NCI-H1092 (cell line): ENCODE measurements at places on chromosomes 12 and 14.
A peak's percentile ranks its signal among the peaks of the same experiment; 100 is the strongest.

DNA sequence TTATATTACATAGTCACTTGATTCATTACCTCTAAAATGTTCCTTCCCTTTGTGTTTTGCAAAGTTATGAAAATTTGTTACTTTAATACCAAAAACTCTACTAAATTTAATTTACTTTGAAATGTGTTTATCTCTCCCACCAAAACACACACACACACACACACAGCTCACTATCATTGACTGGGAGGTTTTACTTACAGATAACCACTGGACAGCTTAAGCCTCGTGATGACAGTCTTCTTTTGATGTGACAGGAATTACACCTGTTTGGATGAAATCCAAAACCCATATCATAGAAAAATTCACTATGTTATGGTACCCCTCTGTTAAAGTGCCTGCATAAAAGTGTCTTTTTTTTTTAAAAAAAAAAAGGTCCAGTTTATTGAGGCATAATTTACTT lies 15.6 kb downstream of the BBS10 start:
- no peak for DNase-seq

- DNase-seq, result no peak
Measured at GRCh38 chr12:131137009-131137835, 183.5 kb downstream of the ADGRD1 start.

DNA sequence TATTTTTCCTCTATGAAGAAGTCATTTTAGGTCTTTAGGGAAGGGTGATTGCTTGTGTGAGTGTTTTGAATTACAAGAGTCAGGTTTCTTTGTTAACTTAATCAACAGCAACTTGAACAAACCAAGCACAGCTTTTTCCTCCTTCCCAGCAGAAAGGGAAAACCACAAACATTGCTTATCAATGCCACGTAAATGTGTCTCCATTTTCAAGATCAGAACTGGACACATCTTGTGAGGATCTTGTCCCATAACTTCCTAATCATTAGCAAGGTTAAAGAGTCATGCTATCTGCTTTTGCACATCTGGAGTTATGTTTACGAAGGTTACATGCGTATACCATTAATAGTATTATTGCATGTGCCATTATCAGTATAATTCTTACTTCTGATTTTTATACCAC lies 248.0 kb upstream of the FLRT2 start:
- no peak for DNase-seq

DNA sequence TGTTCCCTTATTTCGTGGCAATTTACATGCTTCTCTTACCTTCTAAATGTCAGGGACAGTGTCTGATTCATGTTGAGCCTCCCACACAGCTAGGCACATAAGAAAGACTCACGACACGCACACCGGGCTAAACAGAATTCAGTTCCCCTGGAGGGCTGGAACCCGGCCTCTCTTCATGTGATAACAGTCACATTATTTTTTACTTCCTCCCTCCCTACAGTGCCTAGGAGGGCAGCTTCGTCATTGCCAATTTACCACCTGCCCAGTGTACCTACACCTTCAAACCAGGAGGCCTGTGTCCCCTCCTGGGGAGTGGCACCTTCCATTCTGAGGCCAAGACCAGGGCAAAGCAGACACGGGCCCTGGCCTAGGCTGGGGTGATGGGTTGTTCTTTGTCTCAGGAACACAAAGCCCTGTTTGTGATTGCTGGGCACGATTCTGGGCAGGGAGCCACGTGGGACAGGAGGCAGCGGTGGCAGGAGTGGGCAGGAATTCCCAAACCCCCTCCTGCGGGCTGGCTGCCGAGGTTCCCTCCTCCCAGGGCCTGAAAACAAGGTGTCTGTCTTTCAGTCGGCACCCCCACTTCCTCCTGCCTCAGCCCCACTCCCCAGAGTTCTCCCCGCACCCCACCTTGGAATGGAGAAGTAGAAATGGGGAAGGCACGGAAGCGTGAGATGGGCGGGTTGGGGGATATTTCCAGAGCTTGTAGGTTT lies 6.8 kb upstream of the RASAL1 start:
- DNase-seq, result no peak

DNA sequence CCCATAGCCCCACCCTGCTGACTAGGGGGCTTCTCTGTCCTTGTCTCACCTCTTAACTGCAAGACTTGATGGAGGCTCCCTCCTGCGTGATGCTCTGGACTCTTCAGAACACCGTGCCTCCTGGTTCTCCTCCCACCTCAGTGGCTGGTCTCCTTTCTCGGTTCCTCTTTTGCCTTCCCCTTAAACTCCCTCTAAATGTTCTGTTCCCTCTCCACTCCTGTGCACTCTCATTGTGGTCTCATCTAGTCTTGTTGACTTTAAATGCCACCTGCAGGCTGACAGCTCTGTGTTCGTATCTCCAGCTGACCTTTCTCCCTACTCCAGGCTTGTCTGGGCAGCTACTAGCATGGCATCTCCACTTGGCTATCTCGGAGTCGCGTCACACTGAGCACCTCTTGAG lies 28.3 kb downstream of the DYNC1H1 start:
- no peak for DNase-seq

DNA sequence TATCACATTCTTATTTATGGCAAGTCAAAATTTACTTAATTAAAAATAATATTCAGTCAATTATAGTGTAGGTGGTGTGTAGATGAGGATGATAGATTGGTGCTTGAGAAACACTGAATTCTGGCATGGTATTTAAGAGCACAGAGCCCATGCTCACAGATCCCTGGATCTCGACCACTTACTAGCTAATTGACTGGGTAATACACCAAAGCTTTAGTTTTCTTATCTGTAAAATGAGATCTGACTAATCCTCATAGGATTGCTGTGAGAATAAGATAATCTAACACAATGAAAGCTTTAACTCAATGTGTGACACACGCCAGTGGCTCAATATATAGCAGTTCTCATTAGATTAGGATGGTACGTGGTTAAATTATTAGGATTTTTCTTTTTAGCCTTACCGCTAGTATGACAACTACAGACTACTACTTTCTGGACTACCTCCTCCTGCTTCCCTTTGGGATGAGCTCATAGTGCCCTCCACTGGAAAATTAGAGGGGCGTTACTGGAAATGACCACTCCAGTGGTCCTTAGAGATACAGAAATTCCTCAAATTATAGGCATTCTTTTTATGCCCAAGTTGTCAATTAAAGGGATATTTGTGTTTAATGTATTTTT lies 482.8 kb upstream of the TBX3 start:
- DNase-seq, result no peak

GRCh38 chr14:86858031-86858430 lies 1135.0 kb downstream of the GALC start:
- no peak for DNase-seq

GRCh38 chr12:107715780-107716179 lies 30.2 kb downstream of the PWP1 start:
- DNase-seq, result no peak

DNA sequence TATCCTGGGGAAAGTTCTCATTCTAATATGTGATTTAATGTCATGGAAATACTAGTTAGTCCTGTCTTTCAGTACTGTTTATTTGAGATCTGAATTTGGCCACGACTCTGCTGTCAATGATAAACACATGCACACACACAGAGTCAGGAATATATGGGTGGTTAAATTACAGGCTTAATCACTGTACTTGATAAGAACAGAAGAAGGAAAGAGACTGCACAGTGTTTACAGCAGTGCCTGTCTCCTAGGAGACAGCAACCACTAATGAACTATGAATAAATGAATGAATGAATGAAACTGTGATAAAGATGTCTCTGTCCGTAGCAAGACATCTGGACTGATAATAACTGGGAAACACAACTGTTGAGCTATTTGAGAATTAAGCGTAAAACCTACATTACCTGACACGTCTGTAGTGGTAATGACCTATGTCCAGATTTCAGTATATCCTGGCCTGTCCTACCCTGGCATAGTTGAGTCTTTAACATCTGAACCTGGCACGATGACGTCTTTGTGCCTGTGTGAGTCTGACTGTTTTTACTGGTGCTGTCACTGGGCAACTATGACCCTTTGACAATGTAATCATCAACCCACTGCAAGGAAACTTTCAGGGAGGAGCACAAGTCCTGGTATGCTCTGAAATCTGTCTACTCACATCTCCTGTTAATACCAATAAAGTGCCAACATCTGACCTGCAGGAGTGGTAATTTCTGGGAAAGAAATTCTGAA lies 524.6 kb downstream of the TMEM132D start:
- no peak for DNase-seq

DNA sequence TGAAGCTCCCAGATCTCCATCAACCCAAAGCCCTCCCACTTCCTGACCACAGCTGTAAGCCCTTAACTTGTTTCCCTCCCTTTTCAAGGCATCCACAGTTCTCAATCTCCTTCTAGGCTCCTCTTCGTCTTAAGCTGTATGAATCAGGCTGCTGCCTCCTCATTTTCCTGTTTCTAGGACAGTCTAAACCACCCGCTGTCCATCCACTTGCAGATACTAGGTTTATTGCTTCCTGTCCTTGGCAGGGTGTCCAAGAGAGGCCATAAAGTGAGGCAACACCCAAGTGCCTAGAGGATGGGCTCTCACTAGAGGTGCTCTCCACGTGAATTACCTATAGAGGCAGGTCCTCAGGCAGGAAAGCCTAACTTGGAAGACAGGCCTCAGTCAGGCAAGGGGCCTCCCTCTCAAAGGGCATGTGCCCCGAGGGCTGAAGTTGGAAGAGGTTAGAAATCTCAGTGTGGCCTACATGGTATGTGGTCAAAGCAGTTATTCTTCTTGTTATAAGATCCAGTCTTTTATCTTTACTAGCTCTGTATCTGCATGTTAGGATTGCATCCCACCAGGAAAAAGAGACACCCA lies 8.8 kb upstream of the TMEM106C start:
- DNase-seq, result no peak

- no peak for DNase-seq
Measured at GRCh38 chr12:12482959-12483358, 79.7 kb downstream of the DUSP16 start.

GRCh38 chr14:104819361-104819781 lies 18.5 kb downstream of the ZBTB42 start:
- DNase-seq, result no peak

GRCh38 chr12:99043319-99043914 lies 398.3 kb downstream of the APAF1 start:
- DNase-seq, result peak; percentile 46

- no peak for DNase-seq
Measured at GRCh38 chr12:6952863-6953441, 1.8 kb downstream of the PTPN6 start.

DNA sequence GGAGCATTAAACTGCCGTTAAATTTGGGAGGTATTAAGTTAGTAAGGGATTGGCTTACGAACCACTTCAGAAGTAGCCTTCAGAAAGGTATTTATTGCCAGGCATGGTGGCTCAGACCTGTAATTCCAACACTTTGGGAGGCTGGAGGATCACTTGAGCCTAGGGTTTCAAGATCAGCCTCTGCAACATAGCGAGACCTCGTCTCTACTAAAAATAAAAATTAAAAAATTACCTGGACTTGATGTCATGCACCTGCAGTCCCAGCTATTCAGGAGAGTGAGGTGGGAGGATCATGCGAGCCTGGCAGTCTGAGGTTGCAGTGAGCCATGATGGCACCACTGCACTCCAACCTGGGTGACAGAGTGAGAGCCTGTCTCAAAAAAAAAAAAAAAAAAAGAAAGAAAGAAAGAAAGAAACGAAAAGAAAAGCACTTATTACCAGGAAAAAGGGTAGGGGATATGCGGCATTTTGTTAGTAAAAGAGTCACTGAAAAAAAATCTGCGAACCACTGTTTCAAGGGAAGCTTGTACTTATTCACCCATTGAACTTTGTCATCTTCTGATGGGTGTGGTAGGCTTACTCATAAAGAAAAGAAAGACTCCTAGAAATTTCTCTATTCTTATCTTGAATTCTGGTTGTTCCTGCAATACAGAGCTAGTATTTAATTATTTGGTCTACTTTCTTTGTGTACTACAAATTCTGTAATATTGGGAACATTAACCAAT lies 33.6 kb upstream of the PLEKHA5 start:
- no peak for DNase-seq

DNA sequence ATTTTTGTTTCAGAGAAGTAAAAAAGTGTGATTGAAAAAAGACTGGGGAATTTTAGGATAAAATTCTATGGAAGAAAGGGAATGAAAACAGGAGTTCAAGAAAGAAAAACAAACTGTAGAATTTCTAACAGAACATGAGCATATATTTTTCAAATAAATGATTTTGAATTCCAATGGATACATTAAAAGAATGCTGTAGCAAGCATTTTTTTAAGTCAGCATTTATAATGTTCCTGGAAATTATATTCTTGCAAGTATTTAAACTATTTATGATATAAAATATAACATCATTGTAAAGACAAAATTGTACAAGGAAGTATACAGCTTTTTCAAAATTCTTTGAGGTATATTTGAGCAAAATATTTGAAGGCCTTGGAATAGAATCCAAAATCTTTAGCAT lies 450.7 kb downstream of the AEBP2 start:
- DNase-seq, result no peak

- DNase-seq, result no peak
Measured at GRCh38 chr14:83006121-83006670, 1472.5 kb upstream of the SEL1L start.

GRCh38 chr12:31322801-31323207 lies 3.1 kb downstream of the SINHCAF start:
- DNase-seq, result no peak

DNA sequence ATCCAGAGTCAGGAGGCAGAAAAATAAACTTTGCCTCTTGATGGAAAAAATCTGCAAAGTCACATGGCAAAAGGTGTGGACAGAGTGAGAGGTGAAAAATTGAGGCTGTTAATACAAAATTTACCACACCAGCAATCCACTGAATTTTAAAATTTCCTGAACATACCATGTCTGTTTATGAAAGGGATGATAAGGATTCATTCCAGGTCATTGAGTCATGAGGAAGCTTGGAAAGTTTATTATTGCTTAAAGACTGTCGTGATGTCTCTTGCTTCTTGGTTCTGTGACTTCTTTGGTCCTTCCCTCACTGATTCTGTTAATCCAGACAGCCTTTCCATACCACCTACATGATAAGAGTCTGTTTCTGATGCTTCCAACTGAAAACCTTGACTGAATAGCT lies 73.2 kb downstream of the TTC6 start:
- DNase-seq, result no peak

GRCh38 chr14:101234999-101235334 lies 326.3 kb upstream of the DIO3 start:
- DNase-seq, result no peak

DNA sequence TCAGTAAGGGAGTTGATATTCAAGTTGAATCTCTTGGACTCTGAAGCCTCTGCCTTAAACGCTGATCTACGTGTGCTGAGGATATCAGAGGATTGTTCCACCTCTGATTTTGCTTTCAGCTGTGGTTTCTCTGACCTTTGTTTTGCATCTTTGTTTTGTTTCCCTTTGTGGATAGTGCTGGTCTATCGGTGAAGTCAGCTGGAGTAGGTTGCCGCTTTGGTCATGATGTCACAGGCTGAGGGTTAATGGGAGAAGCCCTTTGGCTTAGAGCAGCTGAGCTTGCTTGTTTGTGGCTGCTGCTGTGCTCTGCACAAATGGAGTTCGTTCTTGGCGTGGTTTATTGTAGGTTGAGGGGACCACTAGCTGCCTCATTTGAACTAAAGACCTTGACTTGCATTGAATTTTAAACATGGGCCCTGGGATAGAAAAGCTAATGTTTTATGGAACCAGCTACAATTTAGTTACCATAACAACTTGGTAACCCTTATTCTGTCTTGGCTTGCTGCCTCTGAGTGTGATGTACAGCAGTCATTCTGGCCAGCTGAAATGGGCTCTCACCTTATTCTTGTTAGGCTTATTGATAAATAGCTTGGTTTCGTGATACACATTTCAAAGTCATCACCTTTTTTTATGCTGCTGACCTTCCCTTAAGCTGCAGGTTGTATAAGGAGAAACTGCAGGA lies 284.5 kb upstream of the E2F7 start:
- no peak for DNase-seq

GRCh38 chr12:65868133-65868705 lies 43.9 kb downstream of the HMGA2 start:
- DNase-seq, result no peak
